ENCODE measurements at places on chromosomes 1 and 21.

DNA sequence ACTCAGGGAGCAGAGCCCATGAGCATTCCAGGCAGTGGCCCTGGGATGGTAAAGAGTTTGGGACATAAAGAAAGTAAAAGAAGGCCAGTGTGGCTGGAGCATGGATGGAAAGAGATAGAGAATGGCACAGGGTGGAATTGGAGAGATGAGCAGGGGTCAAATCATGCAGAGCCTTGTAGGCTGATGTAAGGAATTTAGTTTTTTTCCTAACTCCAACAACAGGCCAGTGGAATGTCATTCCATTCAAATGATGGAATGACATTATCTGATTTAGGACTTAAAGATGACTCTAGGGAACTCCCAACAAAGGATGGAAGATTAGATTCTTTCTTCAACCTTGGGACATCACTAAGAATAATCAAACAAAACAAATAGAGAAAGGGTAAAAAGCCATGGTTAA lies 12.8 kb upstream of the S100A2 start:
- peak; percentile 96 for DNase-seq

DNA sequence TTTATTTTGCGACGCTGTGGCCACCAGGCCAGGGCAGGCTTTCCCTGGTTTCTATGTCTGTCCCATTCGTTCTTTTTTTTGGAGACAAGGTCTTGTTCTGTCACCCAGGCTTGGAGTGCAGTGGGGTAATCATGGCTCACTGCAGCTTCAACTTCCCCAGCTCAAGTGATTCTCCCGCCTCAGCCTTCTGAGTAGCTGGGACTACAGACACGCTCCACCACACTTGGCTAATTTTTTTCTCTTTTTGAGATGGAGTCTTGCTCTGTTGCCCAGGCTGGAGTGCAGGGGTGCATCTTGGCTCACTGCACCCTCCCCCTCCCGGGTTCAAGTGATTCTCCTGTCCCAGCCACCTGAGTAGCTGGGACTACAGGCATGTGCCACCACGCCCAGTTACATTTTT lies 43.4 kb upstream of the WNT4 start:
- no peak for DNase-seq

DNA sequence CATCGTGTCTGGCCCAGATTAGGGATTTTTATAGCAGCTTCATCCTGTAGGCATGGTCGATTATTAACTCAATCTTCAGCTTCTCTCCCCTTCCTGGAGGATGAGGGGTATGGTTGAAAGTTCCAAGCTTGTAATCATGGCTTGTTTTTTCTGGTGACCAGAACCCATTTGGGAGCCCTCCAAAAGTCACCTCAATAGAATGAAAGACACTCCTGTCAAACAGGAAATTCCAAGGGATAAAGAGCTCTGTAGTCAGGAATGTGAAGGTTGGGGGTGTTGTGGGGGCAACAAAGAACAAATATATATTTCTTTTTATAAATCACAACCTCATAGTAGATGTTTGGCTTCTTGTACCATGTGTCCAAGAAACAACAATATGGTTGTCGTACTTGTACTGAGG lies 212.7 kb upstream of the ESRRG start:
- no peak for DNase-seq

DNA sequence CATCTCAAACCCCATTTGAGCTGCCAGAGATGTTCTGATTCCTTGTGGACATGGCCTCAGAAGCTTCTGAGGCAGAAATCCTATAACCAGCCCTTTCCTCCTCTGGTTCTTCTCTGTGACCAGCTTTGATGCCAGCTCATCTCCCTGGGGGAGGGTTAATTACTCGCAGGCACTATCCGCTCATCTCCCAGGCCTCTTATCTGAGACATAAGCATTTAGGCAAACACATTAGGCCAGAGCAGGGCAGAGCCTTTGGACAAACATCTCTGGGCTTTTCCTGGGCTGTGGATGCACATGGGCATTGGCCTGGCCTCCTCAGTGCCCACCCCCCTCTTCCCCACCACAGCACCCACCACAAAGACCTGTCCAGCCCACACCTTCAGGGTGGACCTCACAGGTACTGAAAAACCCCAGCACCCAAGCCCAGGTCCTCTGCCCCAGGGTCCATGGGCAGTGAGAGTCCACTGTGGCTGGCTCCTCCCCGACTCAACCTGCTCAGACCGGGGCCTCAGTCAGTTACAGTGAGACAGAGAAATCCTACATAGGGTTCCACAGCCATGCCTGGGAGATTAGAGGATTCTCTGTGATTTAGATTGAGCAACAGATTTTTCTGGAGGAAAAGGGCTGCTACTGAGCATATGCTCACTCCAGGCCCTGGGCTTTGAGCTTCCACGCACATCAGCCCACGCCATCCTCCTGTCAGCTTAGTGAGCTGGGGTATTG lies 26.9 kb downstream of the IGSF21 start:
- DNase-seq = no peak

- no peak for DNase-seq
Measured at GRCh38 chr1:64765012-64765411, 20.1 kb downstream of the RAVER2 start.

- DNase-seq = no peak
Measured at GRCh38 chr1:159845751-159846629, 16.5 kb downstream of the VSIG8 start.
